WTC11 (cell line): ENCODE measurements at places on chromosomes 1 and 21. TPM values are rescaled to one million over a fixed set of nuclear protein-coding genes. Genes with fewer than 3 reads are reported as not detected.

DNA sequence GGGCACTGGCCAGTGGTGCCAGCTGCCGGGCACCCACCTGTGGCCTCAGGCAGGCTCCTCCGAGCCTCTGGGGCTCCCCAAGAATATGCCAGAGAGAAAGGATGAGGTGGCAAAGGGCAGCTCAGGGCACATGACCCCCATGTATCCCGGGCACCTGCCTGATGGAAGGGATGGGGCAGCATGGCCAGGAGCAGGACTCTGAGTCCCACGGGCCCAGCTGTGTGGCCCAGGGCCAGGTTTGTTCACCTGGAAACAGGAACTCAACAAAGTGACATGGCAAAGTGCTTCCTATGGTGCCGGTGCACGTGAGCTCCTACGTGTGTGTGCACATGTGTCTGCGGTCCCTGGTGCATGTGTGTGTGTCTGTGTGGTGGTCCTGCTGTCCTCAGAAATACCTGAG, 9.5 kb upstream of the GPR153 start:
- DNase-seq = no peak

DNA sequence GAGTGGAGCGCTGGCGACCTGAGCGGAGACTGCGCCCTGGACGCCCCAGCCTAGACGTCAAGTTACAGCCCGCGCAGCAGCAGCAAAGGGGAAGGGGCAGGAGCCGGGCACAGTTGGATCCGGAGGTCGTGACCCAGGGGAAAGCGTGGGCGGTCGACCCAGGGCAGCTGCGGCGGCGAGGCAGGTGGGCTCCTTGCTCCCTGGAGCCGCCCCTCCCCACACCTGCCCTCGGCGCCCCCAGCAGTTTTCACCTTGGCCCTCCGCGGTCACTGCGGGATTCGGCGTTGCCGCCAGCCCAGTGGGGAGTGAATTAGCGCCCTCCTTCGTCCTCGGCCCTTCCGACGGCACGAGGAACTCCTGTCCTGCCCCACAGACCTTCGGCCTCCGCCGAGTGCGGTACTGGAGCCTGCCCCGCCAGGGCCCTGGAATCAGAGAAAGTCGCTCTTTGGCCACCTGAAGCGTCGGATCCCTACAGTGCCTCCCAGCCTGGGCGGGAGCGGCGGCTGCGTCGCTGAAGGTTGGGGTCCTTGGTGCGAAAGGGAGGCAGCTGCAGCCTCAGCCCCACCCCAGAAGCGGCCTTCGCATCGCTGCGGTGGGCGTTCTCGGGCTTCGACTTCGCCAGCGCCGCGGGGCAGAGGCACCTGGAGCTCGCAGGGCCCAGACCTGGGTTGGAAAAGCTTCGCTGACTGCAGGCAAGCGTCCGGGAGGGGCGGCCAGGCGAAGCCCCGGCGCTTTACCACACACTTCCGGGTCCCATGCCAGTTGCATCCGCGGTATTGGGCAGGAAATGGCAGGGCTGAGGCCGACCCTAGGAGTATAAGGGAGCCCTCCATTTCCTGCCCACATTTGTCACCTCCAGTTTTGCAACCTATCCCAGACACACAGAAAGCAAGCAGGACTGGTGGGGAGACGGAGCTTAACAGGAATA, 4.2 kb downstream of the TFAP2E start:
- DNase-seq = peak; percentile 54

GRCh38 chr1:25054526-25055323, 124.6 kb upstream of the RUNX3 start:
- DNase-seq = no peak

Gene ITLN2
- total RNA-seq = 5.9 to 7.8 TPM (median 7.0 TPM) in 3 replicates

- DNase-seq = no peak
These were observed 4.2 kb downstream of the HLCS start for GRCh38 chr21:36962098-36962780.

DNA sequence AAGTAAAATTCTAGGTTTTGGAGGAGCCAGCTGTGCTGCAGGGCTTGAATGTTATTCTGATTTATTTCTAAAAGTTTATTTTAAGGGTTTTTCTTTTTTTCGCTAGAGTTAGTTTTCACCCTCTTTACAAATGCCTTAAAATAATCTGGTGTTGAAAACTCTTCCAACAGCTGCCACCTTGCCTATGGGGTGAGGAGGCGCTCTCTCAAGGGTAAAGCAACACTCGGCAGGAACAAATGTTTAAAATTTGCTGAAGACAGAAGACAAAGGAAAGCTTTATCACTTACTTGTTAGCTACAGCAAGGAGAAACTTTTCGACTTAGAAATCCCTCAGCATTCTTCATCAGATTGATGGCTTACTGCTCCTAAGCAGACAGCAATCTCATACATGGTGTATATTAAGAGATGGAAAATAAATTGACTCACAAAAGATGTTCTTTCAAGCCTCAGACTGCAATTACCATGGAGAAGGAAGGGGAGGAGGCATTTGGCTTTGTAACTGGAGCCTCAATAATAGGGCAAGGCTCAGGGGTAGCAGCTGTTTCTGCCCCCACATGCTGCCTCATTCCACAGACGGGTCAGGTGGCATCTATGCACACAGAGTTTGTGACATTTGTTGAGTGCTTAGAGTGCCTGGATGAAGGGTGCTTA, 79.8 kb upstream of the RALGPS2 start:
- DNase-seq = no peak

GRCh38 chr1:22731924-22732720, 21.5 kb downstream of the EPHB2 start:
- peak; percentile 54 for DNase-seq

DNA sequence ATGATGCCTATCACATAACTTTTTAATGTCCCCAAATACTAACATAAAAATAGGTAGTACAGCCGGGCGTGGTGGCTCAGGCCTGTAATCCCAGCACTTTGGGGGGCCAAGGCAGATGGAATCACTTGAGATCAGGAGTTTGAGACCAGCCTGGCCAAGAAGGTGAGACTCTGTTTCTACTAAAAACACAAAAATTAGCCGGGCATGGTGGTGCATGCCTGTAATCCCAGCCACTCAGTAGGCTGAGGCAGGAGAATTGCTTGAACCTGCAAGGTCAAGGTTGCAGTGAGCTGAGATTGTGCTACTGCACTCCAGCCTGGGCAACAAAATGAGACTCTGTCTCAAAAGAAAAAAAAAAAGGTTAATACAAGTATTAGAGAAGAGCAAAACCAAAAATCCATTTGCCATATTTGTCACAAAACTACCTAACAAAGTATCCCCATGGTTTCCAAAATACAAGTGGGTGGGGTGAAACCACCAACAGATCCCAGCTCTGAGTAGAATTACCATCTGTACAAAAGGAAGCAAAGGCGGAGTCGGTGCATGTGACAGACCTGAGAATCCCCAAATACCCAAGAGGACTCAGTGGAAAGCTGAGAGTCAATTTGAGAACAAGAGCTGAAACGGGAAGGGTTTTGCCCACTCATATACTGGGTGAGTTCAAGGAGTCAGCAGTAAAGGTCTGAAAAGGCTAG, 113.2 kb downstream of the TOMM20 start:
- no peak for DNase-seq

DNA sequence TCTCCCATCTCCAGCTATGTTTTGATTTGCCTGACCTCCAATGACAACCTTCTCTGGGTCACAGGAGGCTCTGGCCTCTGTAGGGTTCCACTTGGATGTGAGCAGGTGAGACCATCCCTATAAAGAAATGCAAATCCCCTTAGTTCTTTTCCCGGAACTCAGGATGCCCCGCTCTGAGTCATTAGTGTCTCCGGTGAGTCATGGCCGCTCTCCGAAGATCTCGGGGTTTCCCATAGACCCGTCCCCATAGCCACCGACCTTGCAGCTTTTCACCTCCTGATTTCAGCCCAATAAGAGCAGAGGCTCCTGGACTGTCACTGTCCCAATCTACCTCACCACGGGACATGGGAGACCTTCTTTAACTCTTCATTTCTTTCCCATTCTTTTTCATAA, 98.2 kb downstream of the PGBD5 start:
- DNase-seq = no peak

DNA sequence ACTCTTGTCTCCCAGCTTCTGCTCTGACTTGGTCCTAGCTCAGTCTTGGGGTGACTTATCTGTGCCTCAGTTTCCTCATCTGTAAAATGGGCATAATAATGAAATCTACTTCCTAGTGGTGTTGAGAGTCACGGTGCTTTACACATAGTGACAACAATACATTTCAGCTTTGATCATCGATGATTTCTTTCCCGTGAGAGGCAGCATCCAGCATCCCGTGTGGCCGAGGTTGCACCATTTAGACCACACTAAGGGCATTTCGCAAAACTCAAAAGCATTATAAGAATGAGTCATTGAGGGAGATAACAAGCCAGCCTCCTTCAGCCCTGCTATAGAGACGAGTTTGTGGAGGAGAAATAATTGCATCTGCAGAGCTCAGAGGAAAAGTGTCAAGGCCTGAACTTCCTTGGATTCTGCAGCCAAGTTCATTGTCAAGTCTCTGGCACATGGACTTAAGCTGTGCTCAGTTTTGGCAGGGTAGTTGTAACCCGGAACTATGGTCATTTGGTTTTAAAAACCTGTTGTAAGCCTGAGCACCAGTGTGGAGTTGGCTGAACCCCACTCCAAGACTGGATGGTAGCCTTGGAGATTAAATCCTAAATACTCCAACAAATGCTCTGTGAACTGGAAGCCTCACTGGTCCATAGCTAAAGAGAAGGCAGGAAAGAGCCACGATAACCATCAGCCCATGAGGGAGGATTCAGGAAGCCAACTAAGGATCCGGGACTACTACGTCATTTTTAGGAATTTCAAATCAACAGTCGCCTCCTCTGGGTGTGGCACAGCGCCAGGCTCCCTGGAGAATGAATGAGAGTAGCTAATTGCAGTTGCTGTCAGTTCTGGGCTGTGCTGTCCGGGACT, 64.2 kb downstream of the TCP10L start:
- no peak for DNase-seq

DNA sequence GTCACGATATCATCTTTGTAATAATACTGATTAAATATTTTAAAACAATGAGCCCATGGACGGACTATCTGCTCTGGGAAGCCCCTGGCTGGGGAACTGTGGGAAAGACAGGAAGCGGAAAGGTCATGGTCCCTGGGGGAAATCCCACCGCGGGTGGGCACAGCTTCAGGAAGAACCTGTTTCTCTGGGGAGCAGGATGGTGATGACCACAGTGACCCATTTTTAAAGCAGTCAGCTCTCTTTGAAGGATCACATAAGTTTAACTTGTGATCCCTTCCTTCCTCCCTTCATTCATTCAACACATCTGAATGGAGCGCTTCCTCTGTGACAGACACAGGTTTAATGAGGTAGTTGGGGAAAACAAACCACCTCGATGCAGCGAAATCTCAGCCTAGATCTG, 73.0 kb downstream of the DHRS3 start:
- no peak for DNase-seq

DNA sequence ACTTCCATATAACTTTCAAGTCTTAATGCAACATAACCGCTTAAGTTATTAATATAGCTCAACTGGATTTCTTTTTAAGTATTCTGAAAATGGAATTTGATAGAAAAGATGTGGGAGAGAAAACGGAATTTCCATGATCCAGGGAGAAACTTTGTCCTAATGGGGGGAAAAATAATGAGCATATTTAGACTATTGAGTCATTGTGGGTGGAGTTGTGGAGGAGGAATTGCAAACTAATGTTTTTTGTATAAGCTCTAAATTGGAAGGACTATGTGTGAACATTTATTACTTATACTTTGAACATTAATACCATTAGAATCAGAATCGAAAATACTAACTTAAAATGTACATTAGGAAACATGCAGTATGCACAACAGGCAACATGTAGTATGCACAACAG, 159.9 kb upstream of the NEGR1 start:
- DNase-seq = no peak

GRCh38 chr1:38088791-38089190, 42.2 kb upstream of the POU3F1 start:
- no peak for DNase-seq

- no peak for DNase-seq
These were observed 20.9 kb downstream of the TMEM50B start for GRCh38 chr21:33458861-33459260.

DNA sequence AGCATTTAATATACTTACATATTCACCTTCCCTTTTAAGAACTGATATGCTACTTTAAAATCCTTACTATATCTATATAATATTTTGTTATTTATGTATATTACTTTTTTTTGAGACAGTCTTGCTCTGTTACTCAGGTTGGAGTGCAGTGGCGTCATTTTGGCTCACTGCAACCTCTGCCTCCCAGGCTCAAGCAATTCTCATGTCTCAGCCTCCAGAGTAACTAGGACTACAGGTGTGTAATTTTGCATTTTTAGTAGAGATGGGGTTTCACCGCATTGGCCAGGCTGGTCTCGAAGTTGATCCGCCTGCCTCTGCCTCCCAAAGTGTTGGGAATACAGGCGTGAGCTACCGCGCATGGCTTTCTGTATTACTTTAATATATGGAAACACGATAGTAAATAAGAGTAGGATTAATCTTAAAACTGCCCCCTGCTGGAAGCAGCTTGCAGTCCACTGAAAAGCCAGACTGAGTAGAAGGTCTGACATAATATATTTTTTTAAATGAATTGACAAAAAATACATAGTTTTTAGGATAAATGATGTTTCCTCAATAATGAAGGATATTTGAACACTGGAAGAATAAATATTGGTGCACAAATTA, 24.4 kb downstream of the RCAN3 start:
- no peak for DNase-seq

DNA sequence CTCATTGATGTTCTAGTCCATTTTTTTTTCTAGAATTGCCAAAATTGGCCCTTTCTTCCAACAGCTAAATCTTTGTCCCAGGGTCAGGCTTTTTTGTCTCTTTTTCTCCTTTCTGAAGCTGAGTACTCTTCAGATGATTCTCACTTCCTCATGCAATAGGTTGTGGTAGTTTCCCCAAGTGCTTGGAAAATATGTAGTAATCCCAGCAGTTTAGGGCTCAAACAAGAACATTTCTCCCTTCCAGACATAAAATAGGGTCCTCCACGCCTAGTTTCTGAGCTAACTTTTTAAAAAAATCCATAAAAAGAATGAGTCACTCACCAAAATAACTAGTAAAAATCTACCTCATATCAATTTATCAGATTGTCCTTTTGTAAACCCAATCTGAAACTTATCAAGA, 10.0 kb upstream of the MCOLN3 start:
- DNase-seq = no peak
